ENCODE measurements at places on chromosomes 11 and 22.

DNA sequence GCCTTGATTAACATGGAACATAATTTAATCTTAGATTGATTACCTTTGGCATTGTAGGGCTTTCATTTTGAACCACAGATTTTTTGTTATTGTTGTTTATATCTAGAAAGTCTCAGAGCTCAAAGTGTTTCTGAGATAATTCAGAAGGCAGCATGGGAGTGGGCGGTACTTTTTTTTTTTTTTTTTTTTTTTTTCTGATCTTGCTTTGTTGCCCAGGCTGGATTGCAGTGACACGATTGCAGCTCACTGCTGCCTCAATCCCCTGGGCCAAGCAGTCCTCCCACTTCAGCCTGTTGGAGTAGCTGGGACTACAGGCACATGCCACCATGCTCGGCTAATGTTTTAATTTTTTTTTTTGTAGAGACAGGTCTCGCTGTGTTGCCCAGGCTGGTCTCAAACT is 21.5 kb downstream of the CAT start:
- no peak for DNase-seq

GRCh38 chr22:17057959-17058814 is 26.6 kb upstream of the IL17RA start:
- DNase-seq, result peak; percentile 69

DNA sequence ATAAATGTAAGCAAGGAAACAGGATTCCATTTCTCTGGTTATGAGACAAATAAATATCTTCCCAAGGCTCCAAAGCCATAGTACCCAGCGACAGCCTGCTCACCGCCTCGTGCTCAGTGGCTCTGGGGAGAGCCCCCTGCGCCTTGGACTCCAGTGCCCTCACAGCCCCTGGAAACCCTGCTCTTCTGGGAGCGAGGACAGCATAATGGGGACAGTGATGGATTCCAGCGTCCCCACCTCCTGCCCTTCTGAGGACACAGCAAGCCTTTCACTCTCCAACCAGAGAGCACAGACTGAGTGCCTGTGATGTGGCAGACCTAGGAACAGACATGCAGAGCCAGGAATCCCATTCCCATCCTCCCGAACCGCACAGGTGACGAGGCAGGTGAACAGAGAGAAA is 660.8 kb downstream of the TBC1D22A start:
- no peak for DNase-seq

GRCh38 chr11:130744794-130745193 is 171.5 kb downstream of the SNX19 start:
- DNase-seq, result no peak

DNA sequence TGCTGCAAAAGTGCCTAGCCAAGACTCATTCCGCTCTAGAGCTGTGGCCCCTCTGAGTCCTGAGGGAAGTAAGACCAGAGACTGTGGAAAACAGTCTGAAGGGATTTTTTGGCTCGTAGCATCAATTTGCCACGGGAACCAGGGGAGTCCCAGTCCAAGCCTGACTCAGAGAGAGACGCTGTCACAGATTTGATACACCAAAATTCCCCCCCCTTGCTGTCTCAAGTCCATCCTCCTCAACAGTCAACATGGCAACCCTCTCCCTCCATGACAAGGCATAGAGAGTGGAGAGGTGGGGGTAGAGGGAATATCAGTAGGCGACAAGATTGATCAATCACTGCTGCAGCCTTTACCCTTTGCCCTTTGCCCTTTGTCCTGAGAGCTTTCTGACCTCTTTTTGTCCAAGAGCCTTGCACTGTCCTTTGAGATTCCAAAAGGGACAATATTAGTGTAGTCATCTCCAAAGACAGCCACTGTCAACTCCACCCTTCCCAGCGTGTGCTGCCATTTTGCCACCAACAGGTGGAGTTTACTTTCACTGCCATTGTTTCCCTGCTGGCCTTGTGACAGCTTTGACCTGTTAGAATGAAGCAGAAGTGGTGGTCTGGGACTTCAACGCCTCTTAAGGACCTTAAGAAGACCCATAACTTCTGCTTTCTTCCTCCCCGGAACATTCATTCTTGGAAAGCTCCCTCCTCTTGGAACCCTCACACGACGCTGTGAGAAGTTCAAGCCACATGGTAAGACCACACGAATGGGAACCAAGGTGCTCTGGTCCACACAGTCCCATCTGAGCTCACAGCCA is 7.3 kb downstream of the SLC15A3 start:
- no peak for DNase-seq

DNA sequence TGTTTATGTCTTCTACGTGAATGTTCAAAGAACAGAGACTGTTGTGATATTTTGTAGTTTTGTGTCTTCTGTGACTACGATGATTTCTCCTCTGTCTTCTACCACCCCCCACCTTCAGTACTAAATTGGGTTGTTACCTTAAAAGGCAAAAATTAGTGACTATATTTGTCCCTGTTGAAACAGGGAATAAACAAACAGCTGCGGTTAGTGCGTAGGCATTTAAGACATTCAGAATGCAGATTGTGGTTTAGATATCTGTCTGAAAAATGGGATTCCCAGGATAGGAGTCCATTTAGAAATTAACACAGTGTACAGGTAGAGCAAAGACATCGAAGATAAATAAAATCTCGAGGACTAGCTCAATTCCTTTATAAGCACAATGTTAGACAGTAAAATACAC is 15.6 kb upstream of the ARHGAP42 start:
- no peak for DNase-seq

DNA sequence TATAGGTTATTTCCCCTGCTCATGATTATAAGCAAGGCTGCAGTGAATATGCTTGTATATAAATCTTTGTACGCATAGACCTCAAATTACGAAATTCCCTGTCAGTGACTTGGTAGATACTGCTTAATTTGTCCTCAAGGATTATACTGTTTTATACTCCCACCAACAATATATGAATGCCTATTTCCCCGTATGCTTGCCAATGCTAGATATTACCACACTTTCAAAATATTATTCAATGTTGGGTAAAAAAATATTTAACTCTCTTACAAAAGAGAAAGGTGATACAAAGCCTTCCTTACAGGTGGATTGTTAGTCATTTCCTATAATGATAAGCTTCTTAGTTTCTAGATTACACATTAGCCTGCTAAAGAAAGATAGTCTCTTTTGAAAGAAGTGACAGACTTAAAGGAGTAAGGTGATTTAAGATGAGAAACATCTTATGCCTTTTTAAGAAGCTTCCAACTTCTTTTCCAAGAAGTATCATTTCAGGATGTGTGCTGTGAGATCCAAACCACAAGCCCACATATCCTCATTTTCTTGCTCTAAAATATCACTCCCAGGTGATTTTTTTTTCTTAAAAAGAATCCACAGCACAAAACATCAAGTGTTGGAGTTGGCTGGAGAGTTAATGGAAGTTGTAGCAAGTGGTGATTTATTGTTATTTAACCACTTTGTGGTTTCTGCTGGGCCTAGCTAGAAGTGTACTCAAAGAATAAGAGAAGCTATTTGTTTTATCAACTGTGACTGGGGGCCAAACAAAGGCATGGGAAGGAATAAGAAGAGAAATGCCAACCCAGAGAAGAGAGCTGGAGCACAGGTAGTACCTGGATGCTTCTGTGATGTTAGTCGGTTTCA is 59.2 kb downstream of the BARX2 start:
- DNase-seq, result no peak

GRCh38 chr22:44001521-44001920 is 22.6 kb upstream of the PARVB start:
- DNase-seq, result no peak

GRCh38 chr22:17162731-17163130 is 3.7 kb upstream of the HDHD5 start:
- no peak for DNase-seq

Data from substantia nigra (tissue), 51 donors.